Activated CD8-positive, alpha-beta memory T cell treated with anti-CD3 and anti-CD28 coated beads for 1 hour (primary cell): ENCODE measurements at places on chromosomes 3 and 15.

DNA sequence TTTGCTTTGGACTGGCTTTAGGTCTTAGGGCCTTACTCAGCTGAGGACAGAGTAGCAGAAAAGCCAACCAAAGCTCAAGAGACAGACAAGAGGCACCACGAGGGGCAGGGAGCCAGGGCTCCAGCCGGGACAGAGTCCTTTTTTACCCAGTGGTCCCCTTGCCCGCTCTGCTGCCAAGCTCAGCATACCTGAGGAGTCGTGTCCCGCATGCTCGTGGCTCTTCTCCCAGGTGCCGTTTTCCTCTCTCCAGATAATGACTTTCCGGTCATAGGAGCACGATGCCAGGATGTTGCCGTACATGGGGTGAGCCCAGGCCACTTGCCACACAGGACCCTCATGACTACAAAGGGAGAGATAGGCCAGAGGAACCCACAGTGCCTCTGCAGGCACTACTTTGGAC, 8.5 kb downstream of the SEC13 start:
- DNase-seq: no peak

DNA sequence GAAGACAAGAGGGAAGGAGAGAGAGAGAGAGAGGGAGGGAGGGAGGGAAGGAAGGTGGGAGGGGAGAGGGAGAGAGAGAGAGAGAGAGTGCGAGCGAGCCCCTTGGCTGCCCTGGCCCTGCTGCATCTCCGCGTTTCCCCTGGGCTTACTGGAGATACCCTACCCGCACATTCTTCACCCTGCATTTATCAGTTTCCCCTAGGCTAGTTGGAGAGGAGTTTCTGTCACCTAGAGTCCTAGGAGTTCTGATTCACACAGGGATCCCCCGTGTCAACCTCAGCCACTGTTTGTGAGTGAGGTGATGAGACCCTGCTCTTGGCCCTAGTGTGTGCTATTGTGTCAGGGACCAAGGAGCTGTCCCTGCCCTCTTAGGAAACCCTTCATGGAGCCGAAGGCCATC, 18.7 kb downstream of the BHLHE40 start:
- no peak for DNase-seq

GRCh38 chr3:150286390-150287147, 121.5 kb upstream of the TSC22D2 start:
- no peak for DNase-seq

DNA sequence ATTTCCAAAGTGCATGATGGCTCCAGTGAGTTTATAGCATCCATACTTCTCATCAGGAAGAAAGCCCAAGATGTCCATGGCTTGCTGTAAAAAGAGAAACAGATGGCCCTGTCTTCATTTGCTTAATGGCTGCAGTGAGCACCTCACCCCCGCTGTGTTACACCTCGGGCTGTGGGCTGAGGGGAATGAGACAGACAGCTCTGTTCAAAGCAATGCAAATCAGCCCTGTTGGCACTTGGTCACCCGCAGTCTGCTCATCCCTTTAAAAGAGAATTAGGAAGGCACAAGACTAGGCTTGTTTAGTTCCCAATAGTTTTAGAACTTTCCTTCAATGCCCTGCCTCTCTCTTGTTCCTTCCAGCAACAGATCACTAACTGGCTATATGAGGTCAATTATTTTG, 25.2 kb downstream of the MYH15 start:
- DNase-seq: no peak

DNA sequence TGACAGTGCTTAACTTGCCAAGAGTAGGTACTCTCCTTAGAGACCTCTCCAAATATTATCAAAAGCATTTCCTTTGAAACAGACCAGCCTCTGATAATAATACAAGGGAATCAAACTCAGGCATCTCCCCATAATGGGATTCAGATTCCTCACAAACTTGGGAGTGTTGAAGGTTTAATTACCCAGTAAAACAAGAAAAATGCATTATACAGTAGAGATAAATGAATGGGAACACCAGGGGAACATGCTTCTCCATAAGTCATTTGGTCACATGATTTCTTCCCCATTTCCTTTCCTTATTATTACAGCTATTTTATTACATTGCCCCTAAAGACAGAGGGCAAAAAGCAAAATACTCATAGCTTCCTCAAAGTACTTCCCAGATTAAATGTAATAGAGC, 325.0 kb upstream of the CDIN1 start:
- DNase-seq: no peak

DNA sequence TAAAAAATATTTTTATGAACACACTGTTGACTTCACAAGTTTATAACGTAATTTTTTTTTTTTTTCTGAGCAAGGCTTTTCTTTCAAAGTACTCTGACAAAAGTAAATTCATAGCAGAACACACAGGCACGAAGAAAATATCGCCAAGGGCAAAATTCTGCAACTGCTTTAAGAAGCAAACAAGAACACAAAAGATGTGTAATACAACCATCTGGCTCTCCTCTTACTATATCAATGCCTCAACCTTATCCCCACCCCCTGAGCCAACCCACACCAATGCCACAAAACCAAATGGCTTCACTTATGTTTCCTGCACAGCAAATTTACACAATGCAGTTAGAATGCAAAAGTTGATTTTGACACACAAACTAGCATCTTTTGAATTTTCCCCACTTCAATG, 274.2 kb downstream of the FOXP1 start:
- no peak for DNase-seq

GRCh38 chr3:15649858-15650257, 48.3 kb downstream of the BTD start:
- DNase-seq: no peak

GRCh38 chr15:77823736-77824135, 191.0 kb upstream of the LINGO1 start:
- DNase-seq: no peak

GRCh38 chr3:124519591-124520194, 210.6 kb upstream of the UMPS start:
- DNase-seq: no peak

GRCh38 chr3:52397676-52398399, 47.1 kb downstream of the SEMA3G start:
- no peak for DNase-seq

- DNase-seq: no peak
Observed at GRCh38 chr3:42533161-42533897, 30.9 kb downstream of the VIPR1 start.

DNA sequence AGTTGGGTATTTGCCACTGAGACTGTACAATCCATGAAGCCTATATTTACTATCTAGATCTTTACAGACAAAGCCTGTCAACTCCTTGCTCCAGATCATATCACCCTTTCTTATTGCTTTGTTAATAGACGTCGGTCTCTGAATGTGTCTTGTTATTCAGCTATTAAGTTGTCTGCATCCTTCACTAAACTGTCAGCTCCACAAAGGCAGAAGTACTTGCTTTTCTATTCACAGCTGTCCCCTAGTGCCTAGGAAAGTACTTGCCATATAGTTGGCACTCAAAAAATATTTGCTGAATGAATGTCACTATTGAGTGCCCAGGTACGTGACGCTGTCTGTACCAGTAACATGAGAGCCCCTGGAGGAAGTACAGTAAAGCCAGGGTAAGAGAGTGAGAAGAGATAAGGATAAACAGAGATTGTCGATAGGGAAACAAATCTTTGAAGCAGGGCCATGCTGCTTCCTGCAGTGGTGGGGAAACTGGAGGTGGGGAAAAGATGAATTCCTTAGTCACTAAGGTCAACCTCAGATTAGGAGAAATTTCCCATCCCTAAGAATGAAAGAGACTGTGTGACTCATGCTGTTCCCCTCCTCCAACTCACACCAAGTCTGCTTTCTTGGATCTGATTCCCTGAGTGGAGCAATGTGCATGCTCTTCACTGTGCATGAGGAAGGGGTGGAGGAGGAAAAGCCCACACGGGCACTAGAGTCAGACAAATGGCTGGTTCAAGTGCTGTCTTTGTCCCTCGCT, 36.3 kb downstream of the PRICKLE2 start:
- no peak for DNase-seq

DNA sequence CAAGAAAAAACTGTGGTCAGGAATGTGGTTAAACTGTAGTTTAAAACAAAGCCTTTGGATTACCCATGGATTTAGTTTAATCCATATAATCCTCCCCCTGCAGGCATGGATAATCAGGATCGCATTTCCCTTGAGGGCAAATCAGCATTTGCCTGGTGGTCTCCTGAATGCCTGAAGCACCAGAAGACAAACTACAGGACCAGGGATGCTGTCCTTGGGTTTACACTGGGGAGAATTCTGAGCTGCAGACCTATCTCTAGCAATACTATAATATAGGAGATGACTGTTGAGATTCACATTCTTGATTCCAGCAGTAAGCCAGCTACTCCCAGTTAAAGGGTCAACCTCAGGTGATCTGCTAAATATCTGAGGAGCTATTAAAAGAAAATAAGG, 10.6 kb downstream of the PIK3CB start:
- DNase-seq: no peak

DNA sequence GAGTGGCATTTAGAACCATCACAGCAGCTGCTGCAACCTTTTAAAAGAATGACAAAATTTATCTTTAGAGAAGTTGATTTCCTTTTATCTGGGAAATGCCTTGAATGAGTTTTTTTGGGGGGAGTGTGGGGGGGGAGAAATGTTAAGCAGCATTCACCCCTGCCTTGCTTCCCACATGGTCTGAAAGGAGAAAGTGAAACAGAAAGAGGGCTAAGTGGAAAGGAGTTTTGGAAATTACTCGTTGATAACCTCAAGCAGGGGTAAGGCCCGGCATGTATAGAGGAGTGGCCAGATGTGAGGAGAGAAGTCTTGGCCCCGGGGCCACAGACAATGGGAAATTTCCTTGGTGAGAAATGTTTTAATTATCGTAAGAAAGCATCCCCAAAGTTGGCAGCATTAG, 23.5 kb downstream of the B3GALNT1 start:
- DNase-seq: no peak

- no peak for DNase-seq
Observed at GRCh38 chr15:46251903-46252302, 617.1 kb downstream of the SQOR start.

DNA sequence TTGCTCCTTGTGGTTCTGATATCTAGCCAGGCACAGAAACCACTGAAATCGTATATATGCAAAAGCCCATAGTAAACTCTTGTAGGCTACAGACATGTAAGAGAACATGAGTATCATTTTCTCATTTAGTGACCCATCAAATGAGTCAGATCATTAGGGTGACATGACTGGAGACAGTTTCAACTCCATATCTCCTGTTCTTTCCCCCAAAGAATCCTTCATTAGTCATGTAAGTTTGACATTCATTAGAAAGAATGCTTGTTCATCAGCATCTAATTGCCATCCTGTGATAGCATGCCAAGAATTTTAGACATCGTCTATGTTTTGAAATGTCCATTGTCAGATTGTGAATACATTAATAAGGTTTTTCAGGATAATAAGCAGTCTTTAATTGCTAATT, 264.9 kb upstream of the TPM1 start:
- DNase-seq: no peak

GRCh38 chr3:156543043-156543555, 11.8 kb downstream of the SSR3 start:
- DNase-seq: no peak

DNA sequence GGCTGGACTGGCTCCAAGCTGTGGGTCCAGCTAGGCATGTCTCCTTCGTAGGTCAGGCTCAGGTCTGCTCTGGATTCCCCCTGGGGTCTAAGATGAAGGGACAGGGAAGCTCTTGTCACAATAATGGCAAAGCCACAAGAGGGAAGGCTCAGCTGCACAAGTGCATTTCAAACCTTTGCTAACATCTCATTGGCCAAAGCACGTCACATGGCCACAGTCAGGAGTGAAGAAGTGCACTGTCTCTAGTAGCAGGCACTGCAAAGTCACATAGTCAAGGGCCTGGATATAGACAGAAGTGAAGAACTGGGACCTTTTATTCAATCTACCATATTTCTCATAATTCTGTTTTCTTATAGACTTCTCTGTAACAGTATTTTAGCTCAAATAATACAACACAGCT, 20.1 kb downstream of the DLEC1 start:
- DNase-seq: no peak

- DNase-seq: no peak
Observed at GRCh38 chr3:149658744-149659497, 1.1 kb upstream of the WWTR1 start.

GRCh38 chr3:32176989-32177701, 61.3 kb upstream of the CMTM8 start:
- peak; percentile 17 for DNase-seq

DNA sequence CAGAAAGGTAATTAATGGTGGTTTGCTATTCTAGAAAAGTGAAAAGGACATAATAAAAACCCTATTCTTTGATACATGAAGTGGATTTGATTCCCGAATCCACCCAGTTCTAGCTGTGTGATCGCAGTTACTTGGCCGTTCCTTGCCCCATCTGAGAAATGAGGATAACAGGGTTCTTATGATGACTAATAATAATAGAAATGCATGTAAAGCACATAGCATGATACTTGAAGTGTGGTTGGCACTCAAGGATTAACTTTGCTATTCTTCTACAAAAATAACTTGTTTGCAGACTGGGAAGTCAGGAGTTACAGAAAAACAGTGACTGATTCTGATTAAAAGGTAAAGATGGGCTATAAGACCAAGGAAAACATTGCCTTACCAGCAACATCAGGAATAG, 26.8 kb downstream of the PARL start:
- no peak for DNase-seq

DNA sequence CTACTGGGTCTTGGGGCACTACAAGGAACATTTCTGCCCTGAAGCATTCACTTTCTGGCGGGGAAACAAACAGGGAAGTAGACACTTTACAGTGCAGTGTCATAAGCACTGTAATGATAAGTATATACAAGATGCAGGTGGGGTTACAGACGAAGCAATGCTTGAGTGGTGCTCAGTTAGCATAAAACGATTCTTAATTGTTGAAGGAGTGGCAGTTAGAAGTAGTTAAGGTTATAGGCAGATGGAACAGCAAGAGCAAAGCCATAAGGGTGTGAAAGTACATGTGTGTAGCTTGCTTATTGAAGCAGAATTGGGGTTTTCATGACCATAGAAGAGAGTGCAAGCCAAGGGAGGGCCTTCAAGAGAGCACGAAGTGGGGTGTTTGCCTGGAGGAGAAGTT, 46.2 kb downstream of the SLC25A26 start:
- DNase-seq: no peak

DNA sequence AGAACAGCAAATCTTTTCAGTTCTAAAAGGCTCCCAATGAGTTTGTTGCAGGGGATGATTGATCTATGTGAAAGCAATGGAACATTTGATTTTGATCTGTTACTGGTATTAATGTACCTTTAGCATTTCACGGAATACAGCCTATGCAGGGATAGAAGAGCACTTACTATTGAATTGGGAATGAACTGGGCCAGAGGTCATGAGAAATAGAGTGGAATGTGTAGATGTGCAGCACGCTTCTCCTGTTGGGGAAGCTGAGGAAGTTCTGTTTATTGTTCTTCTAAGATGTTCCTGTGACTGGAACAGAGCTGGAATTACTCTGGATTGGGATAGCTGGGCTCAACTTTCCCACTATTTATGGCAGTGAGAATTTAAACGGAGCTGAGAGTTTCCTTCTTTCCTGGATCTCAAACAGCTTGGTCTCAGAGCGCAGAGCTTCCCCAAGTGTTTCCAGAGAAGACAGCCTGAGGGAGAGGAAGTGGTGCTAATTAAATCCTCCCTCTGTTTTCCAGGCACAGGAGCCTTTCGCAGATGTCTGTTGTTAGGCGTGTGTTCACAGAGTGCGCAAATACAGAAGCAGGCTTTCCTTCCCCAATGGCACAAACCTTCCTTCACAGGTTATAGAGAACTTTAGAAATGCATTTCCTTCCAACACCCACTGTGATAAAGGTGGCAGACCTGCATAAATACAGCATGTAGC, 32.5 kb downstream of the TPRG1 start:
- no peak for DNase-seq
